ENCODE measurements at places on chromosomes 11 and 22. TPM values are rescaled to one million over a fixed set of nuclear protein-coding genes. Genes with fewer than 3 reads are reported as not detected.

The PLA2G3 gene
- 6.7 TPM for total RNA-seq

The OR5T1 gene
- total RNA-seq, result not detected

The CLMP gene
- 90.7 TPM for total RNA-seq

The SYT9 gene
- total RNA-seq, result not detected

The MAJIN gene
- not detected for total RNA-seq

The USP28 gene
- 22.1 TPM for total RNA-seq

The NCF4 gene
- total RNA-seq, result not detected

The GLB1L2 gene
- total RNA-seq, result 0.50 TPM

The RBMXL2 gene
- total RNA-seq, result not detected

The SLC25A18 gene
- total RNA-seq, result 0.17 TPM

The IGLL1 gene
- not detected for total RNA-seq

The PVALB gene
- total RNA-seq, result not detected

The INS gene
- total RNA-seq, result not detected

The POU2AF3 gene
- total RNA-seq, result 0.17 TPM

The FXYD2 gene
- 0.15 TPM for total RNA-seq

The DEUP1 gene
- not detected for total RNA-seq
